Lower leg skin (tissue), 4 donors: ENCODE measurements at places on chromosomes 5 and 9. TPM values are rescaled to one million over a fixed set of nuclear protein-coding genes. Genes with fewer than 3 reads are reported as not detected.
A peak's percentile ranks its signal among the peaks of the same experiment; 100 is the strongest.

- DNase-seq = no peak
Observed at GRCh38 chr5:95068289-95068910, 216.5 kb downstream of the MCTP1 start.

The EPB41L4B gene
- total RNA-seq = 15.4 TPM

GRCh38 chr9:124487260-124488182 lies 19.7 kb downstream of the NR5A1 start:
- no peak for DNase-seq

The OLFM1 gene
- total RNA-seq = 7.5 TPM

- peak; percentile 40 for DNase-seq
Observed at GRCh38 chr5:16740066-16740810, 123.4 kb upstream of the RETREG1 start.

The NIPBL gene
- 39.0 TPM for total RNA-seq

The CCL21 gene
- total RNA-seq = 13.0 TPM

The SLC4A9 gene
- 1.4 TPM for total RNA-seq

DNA sequence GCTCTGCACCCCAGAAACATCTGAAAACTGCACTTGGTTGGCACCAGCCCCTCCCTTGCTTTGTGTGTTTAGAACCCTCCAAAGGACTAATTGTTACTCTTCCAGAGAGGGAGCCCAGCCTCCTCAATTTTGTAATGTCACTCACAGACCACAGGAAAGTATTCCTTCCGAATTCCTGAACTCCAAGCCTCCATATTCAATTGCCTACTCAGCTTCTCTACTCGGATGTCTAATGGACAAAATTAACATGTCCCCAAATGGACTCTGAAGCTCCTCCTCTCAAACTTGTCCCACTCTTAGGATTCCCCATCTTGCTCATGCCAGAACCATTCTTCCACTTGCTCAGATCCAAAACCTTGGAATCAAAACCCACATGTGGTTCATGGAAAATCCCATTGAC lies 3.9 kb upstream of the TMEM171 start:
- DNase-seq = no peak

The FAM78A gene
- 0.55 TPM for total RNA-seq

The RLN2 gene
- total RNA-seq = not detected

GRCh38 chr5:11679676-11680075 lies 224.6 kb downstream of the CTNND2 start:
- no peak for DNase-seq

The FREM1 gene
- 0.84 TPM for total RNA-seq

DNA sequence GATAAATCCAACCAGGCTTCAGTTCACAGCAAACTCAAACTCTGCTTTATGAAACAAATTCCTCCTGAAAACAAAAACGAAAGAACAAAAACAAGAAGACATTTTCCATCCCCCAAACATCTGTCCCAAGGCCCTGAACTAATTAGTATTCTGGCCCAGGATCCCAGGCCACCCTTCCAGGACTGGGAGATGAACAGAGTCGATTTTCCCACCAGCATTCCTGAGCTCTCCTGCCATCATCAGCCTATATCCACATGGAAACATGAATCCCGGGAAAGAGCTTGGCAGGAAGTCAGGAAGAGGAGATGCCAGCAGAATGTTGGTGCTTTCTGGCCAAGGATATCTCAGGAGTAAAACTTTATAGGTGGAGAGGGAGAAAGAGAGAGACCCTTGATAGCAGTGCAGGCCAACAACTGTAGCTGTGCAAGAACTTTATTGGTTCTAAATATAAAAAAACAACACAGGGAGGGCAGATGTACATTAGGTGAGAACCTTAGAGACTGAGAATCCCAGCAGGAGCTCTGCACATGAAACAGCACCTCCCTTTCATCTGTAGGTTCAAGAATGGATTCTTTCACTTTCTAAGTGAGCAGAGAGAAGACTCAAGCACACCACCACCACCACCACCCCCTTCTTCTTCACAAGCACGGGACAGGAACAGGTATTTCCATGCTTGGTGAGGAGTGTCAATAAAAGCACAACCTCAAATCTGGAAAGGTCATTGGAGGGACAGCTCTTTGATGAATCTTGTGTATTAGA lies 190.7 kb upstream of the TAS2R1 start:
- DNase-seq = no peak

GRCh38 chr9:4755026-4755609 lies 14.1 kb upstream of the AK3 start:
- DNase-seq = no peak

The SPINK4 gene
- not detected for total RNA-seq

DNA sequence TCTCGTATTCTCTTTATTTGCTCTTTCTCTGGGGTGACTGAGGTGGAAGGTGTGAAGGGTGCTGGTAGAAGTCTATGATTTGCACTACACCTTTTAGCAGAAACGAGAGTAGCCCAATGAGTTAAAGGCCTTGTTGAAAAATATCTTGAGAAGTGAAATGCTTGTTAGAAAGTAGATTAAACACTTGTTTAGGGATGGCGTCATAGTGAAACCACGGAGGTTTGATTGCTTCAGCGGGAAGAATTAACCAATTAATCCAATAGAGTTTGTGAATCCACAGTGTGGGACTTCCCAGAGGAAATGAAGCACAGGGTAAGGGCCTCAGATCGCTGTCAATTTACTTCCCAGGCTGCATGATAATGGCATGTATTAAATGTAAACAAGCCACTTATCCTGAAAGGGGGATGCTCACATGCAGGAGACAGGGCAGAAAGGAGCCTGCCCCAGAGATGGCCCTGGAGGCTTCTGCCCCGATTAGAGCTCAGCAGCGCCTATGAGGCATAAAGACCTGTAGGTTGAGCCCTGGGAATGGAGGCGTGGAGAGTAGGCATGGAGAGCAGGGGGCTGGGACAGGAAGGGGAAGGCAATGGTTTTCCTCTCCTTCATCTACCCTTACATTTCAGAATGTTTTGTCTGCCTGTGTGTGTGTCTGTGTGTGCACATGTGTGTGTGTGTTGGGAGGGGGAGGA lies 1.5 kb downstream of the FAM170A start:
- no peak for DNase-seq

DNA sequence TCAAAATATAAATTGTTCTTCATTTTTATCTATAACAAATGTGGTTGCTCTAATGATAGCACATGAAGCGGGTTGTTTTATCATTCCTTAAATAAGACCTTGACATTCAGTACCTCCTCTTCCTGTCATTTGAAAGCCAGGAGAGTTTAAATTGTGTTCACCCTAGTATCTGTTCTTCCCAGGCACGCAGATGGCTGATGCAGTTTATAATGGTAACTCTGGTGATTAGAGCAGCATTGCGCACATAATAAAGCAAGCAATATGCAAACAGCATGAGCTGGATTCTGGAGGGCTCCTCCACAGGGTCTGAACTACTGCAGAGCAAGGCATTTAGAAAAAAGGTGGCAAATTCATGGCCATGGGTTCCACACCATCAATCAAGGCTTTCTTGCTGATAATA lies 307.8 kb downstream of the ENC1 start:
- DNase-seq = no peak

- DNase-seq = no peak
Observed at GRCh38 chr9:77946969-77947620, 84.5 kb downstream of the GNAQ start.

The SLC6A3 gene
- total RNA-seq = not detected

DNA sequence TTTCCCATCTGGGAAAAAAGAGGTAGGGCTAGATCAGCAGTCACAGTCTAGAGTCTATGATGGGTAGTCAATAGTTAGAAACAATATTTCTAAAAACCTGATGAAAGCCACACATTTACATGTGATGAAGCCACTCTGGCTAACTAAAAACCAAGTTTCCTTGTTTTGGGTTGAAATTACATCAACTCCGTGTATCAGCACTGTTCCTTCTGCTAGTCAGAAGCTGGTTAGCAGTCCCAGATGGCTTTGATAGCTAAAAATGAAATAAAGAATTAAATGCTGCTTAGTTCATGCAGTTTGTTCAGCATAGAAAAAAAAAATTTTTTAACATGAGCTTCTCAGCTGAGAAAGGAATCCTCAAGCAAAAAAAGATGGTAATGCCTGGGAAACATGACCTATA lies 136.7 kb downstream of the FAM114A2 start:
- no peak for DNase-seq

GRCh38 chr5:53100606-53101005 lies 9.0 kb downstream of the MOCS2 start:
- DNase-seq = no peak

DNA sequence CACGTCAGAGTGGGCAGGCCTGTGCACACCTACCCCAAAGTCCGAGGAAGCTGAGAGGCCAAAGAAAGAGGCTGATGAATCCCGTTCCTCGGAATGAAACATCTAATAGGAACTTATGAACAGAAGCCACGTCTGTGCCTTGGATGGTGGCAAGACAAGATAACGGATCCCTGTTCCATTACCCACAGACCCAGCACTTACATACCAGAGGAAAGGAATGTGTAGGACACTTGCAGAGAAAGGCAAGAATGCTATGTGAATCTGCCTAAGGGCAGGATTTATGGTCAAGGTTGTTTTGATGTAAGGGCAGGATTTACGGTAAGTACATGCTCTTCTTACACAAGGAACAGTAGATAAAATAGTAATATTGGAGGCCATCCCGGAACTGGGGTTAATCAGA lies 93.2 kb downstream of the WDR41 start:
- no peak for DNase-seq
